Activated CD8-positive, alpha-beta memory T cell treated with anti-CD3 and anti-CD28 coated beads, Interleukin-2, amount 10 ng/mL, durations not matched to agents 7 days and 5 days (primary cell): ENCODE measurements at places on chromosomes 4 and X. TPM values are rescaled to one million over a fixed set of nuclear protein-coding genes. Genes with fewer than 3 reads are reported as not detected.

Gene IRS4
- total RNA-seq = not detected

Gene ACOX3
- 11.7 TPM for total RNA-seq

Gene GPR143
- total RNA-seq = not detected

Gene HMGN5
- 2.8 TPM for total RNA-seq

Gene ADGRL3
- total RNA-seq = not detected
